ENCODE measurements at places on chromosomes 4 and X.

GRCh38 chr4:139207247-139207646 lies 30.2 kb upstream of the ELF2 start:
- DNase-seq, result no peak

GRCh38 chr4:40916880-40917279 lies 167.1 kb downstream of the NSUN7 start:
- no peak for DNase-seq

GRCh38 chr4:29013341-29013740 lies 1706.8 kb upstream of the PCDH7 start:
- DNase-seq, result no peak

GRCh38 chrX:147675819-147676218 lies 235.9 kb upstream of the FMR1 start:
- DNase-seq, result no peak
